ENCODE measurements at places on chromosomes 2 and 18. TPM values are rescaled to one million over a fixed set of nuclear protein-coding genes. Genes with fewer than 3 reads are reported as not detected.

- no peak for DNase-seq
These were observed 102.4 kb downstream of the COL3A1 start for GRCh38 chr2:189076572-189076971.

DNA sequence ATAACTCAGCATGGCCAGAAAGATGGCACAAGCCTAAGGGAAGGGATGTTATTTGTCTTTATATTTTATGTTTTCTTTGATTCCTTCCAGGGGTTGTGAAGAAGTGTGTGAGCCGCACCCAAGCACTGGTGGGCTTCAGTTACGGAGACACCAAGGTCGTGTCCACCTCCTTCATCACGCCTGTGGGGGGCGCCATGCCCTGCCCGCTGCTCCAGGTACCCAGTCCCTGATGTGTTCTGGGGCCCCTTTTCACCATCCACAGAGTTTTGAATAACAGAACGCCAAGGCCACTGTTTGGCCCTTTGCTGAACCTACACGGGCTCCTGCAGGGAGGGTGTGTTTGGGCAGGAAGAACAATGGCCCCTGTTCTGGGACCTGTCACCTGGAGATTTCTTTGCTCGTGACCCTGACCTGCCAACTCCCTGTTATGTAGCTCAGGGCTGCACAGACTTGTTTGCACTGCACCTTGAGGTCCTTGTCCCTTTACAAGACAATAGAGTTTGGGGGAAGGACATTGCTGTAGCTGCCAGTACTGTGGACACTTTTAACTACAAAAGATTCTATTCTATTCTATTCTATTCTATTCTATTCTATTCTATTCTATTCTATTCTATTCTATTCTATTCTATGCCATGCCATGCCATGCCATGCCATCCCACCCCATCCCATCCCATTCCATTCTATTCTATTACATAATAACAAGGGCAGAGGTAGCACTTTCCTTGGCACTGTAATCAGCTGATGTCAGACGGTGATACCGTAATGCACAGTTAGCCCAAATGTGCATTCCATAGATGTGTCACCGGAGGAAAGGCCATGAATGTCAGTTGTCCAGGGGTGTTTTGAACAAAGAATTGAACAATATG is 48.2 kb upstream of the CNGA3 start:
- DNase-seq = peak; percentile 18

The DYNAP gene
- total RNA-seq = not detected

- DNase-seq = no peak
These were observed 706.8 kb downstream of the SLC4A3 start for GRCh38 chr2:220334210-220334609.
